Stimulated activated CD4-positive, alpha-beta T cell treated with anti-CD3 and anti-CD28 coated beads, TNF-alpha, amount 100 ng/mL, for 1 hour (primary cell): ENCODE measurements at places on chromosomes 12 and 14.

DNA sequence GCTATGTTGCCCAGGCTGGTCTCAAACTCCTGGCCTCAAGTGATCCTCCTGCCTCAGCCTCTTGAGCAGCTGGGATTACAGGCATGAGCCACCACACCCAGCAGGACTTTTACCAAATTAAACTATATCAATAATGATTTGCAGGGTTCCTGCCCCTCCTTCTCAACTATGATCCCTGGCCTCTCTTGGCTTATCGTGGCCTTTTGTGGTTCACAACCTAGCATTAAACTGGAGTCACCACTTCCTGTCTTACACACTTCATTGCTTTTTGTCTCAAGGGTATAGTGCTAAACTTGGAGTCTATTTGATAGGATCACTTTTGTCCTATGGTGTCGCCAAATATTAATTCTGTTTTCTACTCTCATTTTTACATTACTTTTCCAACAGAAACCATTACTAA, 64.5 kb downstream of the SEC23A start:
- no peak for DNase-seq

DNA sequence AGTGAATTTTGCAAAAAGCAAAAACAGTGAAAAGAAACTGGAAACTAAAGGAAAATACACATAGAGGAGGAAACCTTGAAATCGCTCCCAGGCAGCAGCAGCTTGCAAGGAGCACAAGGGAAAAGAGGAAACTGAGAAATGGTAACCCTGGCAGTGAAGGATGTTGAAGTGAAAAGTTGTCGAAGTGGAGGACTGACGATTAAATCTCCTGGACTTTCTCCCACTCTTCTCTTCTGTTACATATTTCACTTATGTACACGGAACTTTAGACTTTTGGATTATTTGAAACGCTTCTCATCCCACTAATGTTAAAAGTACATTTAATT, 388.8 kb upstream of the USP15 start:
- no peak for DNase-seq

DNA sequence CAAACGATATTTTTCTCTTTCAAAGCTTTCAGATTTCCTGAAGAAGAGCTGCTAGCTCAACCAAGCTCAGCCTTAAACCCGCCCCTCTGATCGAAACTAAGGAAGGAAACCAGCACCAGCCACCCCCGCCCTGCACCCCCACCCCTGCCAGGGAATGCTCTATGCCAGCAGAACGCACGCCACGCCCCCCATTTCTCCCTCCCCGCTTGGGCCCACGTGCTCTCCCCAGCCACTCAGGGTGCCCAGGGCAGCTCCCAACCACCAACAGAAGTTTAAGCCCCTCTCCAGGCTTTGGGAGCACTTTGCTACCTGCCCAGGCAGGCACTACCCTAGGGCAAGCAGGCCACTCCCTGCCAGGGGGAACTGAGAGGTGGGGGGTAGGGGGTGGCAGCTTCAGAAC, 18.8 kb upstream of the KRT78 start:
- peak; percentile 27 for DNase-seq

DNA sequence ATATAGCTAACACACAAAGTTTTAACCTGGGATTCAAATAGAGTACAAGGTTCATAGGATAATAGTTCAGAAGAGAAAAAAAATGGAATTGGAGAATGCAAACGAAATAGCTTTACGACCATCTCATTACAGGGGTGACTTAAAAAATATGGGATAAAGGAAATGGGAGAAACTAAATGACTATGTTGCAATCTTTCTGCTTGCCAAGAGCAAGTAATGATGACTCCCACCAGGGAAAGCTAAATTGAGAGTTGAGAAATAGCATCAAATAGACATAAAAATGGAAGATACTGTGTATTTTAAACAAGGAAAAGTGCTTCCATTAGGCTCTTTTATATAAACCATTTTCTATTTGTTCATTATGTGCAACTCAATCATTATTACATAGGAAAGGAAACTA, 155.7 kb upstream of the ATXN7L3B start:
- no peak for DNase-seq

DNA sequence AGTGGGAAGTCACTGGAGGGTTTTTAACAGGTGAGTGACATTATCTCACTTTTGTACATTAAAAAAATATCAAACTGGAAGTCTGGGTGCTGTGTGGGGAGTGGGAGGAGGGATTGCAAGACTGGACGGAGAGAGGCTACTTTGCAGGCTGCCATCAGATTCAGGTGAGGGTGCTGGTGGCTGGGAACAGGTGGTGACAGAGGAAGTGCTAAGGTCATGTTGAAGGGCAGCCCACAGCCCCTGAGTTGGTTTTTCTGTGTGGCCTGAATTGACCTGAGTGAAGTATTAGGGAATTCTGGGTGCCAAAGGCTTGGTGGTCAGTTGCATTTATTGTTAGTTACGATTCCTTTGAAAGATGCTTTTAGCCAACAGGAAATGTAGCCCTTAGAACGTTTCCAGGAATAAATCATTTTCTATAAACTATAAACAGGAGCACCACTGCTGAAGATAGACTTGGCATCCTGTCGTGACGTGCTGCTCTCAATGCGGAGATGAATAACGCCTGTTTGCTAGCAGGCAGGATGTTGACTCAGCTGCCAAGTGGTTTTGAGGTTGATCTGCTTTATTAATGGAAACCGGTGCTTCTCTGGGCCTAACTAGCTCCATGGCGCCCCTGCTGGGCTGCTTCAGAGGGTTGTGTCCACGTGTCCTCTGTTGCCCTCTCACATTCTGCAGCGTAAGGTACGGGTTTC, 707.5 kb upstream of the TMEM132C start:
- DNase-seq: no peak

- DNase-seq: no peak
These were observed 453 bp upstream of the ESRRB start for GRCh38 chr14:76375484-76375883.

DNA sequence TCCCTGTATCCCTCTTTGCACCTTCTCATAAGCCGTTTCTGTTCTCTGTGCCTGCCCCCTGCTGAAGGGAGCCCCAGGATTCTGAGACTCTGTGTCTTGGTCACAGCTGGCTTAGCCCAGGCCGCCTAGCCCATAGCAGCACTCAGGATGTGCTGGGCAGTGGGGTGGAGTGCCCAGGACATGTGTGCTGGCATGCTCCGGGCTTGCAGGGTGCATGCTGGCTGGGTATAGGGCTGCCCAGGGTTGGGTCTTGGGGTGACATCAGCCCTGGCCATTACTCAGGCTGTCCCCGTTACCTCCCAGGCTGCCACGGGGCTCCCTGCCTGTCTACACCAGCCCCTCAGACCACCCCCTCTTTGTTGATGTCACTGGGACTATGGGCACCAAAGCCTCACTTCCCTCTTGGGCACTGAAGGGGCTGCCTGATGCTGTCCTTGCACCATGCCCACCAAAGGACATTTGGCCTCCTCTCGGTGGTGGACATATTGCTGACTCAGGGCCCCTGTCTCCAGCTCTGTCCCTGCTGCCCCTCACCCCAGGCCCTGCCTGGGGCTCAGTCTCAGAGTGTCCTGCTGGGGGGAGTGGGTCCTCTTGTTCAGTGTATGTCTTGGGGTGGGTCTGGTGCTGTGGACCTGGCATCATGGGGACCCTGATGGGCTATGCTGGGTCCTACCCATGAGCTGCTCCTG, 2.4 kb downstream of the CEP170B start:
- DNase-seq: no peak

- no peak for DNase-seq
These were observed 28.2 kb downstream of the GALNT16 start for GRCh38 chr14:69288011-69288771.

DNA sequence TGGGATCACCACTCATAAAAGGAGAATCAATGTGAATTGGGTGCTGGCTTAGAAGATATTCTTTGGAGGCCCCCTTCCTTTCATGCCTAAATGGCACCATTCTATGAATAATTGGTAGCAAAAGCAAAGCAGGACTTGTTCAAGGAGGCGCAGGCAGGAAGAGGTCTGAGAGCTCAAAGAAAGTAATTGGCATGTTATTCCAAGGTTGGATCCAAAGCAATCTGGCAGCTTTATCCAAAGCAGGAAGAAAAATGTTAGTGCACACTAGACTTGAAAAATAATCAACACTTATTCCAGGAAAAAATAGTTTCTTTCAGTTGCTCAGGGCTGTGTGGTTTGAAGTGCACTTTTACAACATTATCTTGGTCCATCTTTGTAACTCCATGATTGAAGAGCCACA, 326.4 kb downstream of the NUAK1 start:
- DNase-seq: no peak

GRCh38 chr12:13836099-13836498, 145.3 kb downstream of the GRIN2B start:
- DNase-seq: no peak

GRCh38 chr14:99598774-99599173, 5.2 kb downstream of the CCDC85C start:
- DNase-seq: no peak

- DNase-seq: no peak
These were observed 3.1 kb downstream of the CACNA2D4 start for GRCh38 chr12:1915082-1915968.

- no peak for DNase-seq
These were observed 78.4 kb upstream of the RAP1B start for GRCh38 chr12:68532204-68532886.

DNA sequence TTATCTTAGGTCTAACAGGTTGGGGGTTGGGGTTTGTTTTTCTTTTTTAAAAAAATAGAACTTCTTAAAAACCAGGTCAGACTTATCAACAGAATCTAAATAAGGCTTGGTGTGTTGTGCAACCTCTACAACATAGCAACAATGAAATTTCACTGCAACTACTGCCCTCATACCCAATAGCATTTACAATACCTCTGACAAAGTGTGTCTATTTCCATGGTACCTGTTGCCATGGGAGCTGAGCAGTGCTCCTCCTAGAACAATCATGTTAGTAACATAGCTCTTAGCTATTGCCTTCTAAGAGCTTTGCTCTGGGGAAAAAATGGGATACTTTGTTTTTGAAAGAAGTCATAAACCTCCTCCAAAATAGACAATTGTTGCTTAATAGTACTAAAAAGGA, 103.3 kb upstream of the CCDC175 start:
- DNase-seq: no peak

DNA sequence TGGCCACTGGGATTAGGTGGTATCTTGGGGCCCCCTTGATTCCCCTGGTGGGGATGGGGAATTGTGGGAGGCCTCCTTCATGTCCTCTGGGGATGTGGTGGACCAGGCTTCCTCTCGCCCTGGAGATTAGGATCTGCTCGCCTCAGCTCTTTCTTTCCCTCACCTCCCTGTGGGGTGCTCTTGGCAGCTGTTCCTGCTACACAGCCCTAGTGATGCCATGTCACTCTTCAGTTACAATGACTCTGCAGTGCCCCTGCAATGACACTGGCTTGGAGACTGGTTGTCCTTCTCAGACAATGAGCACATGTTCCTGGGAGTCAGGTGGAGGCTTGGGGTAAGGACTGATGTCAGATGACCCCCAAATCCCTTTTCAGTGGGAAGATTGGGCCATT, 83.9 kb downstream of the ADCK1 start:
- no peak for DNase-seq

DNA sequence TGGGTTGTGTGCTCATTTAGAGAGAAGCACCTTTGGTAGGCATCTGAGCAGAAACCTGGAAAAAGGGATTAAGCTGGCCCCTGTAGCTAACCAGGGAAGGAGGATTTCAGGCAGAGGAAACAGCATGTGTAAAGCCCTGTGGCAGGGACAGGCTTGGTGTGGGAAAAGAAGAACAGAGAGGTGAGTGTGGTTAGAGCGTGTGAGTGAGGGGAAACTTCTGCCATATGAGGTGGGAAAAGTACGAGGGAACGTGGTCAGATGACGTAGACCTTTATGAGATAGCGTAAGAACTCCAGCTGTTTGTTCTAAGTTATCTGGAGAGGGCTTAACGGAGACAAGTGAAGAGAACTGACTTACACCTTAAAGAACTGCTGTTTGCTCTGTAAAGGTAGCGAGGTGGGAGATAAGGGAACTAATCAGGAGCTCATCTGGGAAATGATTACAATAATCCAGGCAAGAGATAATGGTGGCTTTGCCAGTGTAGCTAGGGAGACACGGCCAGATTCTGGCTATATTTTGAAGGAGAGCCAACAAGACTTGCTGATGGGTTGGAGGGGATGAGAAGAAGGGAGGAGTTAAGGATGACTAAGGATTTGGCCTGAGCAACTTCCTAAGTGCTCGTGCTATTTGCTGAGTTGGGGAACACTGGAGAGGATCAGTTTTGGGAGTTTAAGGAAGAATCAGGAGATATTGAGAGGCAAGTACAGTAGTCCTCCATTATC, 234.0 kb downstream of the ETNK1 start:
- no peak for DNase-seq

DNA sequence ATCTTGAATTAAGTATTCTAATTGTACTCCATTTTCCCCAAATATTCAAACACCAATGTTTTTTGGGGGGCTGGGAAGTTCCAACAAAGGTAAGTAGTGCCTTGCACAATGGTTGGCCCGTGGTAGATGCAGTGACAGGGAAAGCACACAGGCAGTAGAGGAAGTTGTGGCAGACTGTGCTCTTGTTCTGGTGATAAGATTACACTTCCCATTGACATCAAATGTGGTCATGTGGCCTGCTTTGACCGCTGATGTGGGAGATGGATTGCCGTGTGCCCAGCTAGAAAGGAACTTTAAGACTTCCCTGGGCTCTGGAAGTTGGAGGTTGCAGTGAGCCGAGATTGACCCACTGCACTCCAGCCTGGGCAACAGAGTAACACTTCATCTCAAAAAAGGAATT, 223.8 kb downstream of the VRK1 start:
- no peak for DNase-seq

- no peak for DNase-seq
These were observed 8.0 kb downstream of the ARHGAP9 start for GRCh38 chr12:57471661-57472060.

- no peak for DNase-seq
These were observed 52.2 kb downstream of the FAR2 start for GRCh38 chr12:29201296-29201695.

- DNase-seq: peak; percentile 69
These were observed 3.5 kb upstream of the TSPAN9 start for GRCh38 chr12:3073438-3074250.

DNA sequence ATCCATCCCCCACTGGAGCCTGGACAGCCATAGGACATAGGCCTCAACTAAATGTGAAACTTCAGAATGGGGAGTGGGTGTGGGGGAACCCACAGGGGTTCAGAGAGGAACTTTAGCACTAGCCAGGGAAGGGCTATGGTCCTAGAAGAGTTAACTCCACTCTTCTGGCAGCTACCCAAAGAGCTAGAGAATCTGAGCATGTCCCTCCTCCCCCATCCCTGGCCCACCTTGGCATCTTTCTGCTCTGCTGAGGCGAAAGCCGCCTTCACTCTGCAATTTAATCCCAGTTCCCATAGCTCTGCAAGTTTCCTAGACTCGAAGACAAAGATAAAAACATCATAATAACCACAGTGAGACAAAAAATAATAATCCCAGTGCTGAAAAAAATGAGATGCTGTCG, 214.7 kb upstream of the RTL1 start:
- no peak for DNase-seq

- DNase-seq: no peak
These were observed 78.3 kb downstream of the BAZ1A start for GRCh38 chr14:34796902-34797301.

GRCh38 chr14:60215520-60216420, 33.3 kb upstream of the PPM1A start:
- no peak for DNase-seq
